ENCODE measurements at places on chromosomes 12 and 14.

DNA sequence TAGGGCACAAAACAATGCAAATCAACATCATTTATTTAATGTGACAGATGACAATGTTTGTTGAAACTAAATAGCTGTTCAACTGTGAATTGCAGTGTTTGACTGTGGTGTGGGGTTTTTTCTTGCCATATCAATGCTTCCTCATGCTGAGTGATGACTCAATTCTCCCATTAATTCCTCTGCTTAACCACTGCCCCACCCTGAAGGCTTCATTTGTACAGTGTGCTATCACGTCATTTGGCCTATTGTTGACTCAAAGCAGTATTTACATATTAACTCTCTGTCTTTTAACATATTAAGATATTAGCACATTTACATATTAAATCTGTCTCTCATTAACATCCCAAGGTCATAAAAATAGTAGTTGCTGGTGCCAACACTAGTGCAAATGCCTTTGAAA lies 164.8 kb upstream of the NRXN3 start:
- H3K27me3 ChIP-seq, result peaks cover 10% of the 10 kb centered on the region
- peaks cover 10% of the 10 kb centered on the region for H3K36me3 ChIP-seq
- H3K27ac ChIP-seq, result peak overlapping the region; percentile 49
- DNase-seq, result peak; percentile 40
- H3K4me3 ChIP-seq, result no peak overlapping the region
- H3K4me1 ChIP-seq, result peaks cover 28% of the 10 kb centered on the region

DNA sequence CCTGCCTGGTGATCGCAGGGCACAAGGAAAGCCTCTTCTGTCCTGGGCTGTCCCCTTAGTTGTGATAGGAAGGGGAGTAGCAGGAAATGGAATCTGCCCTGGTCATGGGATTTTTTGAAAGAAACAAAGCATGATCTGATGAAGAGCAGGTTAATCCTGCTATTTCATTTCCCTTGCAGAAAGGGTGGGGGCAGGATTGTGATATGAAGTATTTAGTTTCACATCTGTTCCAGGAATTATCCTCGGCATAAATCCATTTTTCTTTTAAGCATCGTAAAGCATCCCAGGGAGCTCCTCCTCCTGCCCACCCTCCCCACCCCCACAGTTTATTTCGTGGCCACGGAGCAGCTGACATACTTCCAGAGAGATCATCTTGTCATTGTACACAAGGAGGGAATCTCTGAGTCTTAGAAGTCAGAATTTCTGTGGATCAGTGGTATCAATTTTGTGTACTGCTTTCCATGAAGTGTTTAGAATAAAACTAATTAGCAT lies 53.1 kb downstream of the TGFB3 start:
- H3K36me3 ChIP-seq, result no peaks in the 10 kb centered on the region
- DNase-seq, result no peak
- H3K4me3 ChIP-seq, result no peak overlapping the region
- H3K27ac ChIP-seq, result no peak overlapping the region
- H3K27me3 ChIP-seq, result no peaks in the 10 kb centered on the region

DNA sequence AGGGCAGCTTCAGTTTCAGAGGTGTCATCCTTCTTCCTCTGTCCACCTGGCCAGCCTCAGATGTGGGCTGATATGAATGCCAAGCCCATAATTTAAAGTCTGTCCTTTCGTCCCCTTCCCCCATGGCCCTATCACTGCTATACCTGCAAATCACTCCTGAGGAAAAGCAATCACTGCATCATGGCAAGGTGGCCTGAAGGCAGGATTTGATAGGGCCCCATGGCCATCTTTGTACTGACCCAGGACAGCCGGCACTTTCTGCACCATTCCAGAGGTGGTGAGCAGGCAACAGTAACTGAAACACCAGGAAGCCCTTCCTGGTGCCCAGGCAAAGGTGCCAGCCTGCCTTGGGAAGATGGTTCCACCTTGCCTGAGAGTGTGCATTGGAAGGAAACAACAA lies 60.8 kb downstream of the ANO2 start:
- no peaks in the 10 kb centered on the region for H3K4me1 ChIP-seq
- no peak overlapping the region for H3K4me3 ChIP-seq
- H3K36me3 ChIP-seq, result no peaks in the 10 kb centered on the region
- DNase-seq, result no peak
- no peak overlapping the region for H3K27ac ChIP-seq

DNA sequence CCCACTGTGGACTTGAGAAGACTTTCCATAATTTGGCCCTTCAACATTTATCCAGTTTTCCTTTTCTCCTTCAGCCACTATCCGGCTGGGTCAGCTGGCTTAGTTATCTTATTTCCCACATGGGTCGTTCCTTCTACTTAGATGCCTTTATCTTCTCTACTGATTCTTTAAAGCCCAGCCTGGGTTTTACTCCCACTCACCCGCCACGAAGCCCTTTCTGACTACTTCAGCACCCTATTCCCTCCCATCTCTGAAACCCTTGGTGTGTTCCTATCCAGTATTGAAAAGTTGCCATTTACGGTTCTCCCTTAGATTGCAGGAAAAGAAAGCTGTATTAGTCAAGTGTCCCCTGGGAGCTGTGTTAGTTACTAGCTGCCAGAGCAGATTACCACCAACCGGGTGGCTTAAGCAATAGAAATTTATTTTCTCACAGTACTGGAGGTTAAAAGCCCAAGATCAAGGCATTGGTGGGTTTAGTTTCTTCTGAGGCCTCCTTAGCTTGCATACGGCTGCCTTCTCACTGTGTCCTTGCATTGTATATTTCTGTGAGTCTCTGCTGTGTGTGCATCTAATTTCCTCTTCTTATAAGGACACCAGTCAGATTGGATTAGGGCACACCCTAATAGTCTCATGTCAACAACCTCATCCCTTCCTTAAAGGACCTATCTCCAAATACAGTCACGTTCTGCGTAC lies 105.5 kb downstream of the GPATCH2L start:
- H3K27ac ChIP-seq, result no peak overlapping the region
- peaks cover 6% of the 10 kb centered on the region for H3K27me3 ChIP-seq
- H3K4me1 ChIP-seq, result no peaks in the 10 kb centered on the region
- no peaks in the 10 kb centered on the region for H3K36me3 ChIP-seq
- no peak overlapping the region for H3K4me3 ChIP-seq

- H3K4me3 ChIP-seq, result no peak overlapping the region
- no peak overlapping the region for H3K27ac ChIP-seq
- peaks cover 3% of the 10 kb centered on the region for H3K27me3 ChIP-seq
Observed at GRCh38 chr12:67509666-67510386, 138.7 kb upstream of the DYRK2 start.

GRCh38 chr12:27025116-27025515 lies 2.8 kb downstream of the MED21 start:
- H3K27ac ChIP-seq, result no peak overlapping the region
- H3K27me3 ChIP-seq, result peaks cover 2% of the 10 kb centered on the region
- H3K36me3 ChIP-seq, result peaks cover 25% of the 10 kb centered on the region
- no peak for DNase-seq

- H3K36me3 ChIP-seq, result peaks cover 12% of the 10 kb centered on the region
- no peak for DNase-seq
- H3K4me3 ChIP-seq, result no peak overlapping the region
- no peaks in the 10 kb centered on the region for H3K27me3 ChIP-seq
- no peak overlapping the region for H3K27ac ChIP-seq
- H3K4me1 ChIP-seq, result peaks cover 5% of the 10 kb centered on the region
Observed at GRCh38 chr14:63453443-63453936, 89.7 kb downstream of the PPP2R5E start.

DNA sequence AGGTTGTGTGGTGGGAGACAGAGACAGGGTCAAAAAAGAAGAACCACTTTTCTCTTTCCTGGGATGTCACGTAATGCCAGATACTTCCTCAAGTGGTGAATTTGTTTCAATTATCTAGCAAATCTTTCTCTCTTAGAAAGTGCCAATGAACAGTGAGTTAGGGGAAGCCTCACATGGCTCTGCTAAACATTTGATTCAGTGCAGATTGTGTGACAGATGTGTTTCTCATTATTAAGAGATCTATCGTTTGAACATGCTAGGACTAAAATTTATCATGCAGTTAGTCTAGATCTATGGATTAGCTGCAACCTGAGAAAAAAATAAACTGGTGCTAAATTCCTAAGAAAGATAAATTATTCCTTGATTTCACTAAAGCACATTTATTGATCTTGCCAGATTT lies 247.8 kb downstream of the MDGA2 start:
- no peak overlapping the region for H3K27ac ChIP-seq
- no peaks in the 10 kb centered on the region for H3K36me3 ChIP-seq
- H3K4me1 ChIP-seq, result no peaks in the 10 kb centered on the region
- no peak for DNase-seq
- H3K4me3 ChIP-seq, result no peak overlapping the region

DNA sequence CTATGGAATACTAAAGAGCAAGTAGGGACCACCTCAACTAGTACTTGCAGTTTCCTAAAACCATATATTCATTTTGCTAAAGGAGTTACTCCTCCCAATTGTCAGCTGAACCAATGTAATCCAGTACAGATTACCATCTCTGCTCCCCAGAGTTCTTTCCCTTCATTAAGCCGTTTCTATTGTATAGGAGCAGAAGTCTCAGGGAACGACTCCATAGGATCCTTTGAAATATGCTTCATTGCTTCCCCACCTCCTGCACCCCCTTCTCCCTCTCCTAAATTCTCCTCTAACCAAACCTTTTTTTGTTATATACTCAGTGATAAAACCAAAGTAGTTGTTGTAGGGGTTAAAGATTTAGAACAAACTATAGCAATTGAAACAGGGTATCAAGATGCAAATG lies 30.7 kb upstream of the LALBA start:
- H3K36me3 ChIP-seq, result peaks cover 2% of the 10 kb centered on the region
- H3K4me3 ChIP-seq, result no peak overlapping the region
- H3K27ac ChIP-seq, result no peak overlapping the region
- no peak for DNase-seq
- H3K27me3 ChIP-seq, result peaks cover 8% of the 10 kb centered on the region

DNA sequence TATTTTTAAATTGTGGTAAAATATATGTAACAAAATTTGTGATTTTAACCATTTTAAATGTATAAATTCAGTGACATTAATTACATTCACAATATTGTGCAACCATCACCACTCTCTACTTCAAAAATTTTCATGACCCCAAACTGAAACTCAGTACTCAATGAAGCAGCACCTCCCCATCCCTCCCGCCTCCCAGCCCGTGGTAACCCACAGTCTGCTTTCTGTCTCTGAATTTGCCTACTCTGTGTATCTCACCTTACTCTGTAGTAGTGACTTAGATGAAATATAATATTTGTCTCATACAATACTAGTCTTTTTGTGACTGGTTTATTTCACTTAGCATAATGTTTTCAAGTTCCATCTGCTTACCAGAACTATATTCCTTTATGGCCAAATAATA lies 36.2 kb downstream of the EML1 start:
- H3K4me1 ChIP-seq, result no peaks in the 10 kb centered on the region
- no peaks in the 10 kb centered on the region for H3K36me3 ChIP-seq
- no peak for DNase-seq
- peaks cover 17% of the 10 kb centered on the region for H3K27me3 ChIP-seq

- H3K4me3 ChIP-seq, result no peak overlapping the region
- H3K27me3 ChIP-seq, result no peaks in the 10 kb centered on the region
- peaks cover 60% of the 10 kb centered on the region for H3K36me3 ChIP-seq
- peak overlapping the region; percentile 81 for H3K27ac ChIP-seq
- H3K4me1 ChIP-seq, result peaks cover 20% of the 10 kb centered on the region
- DNase-seq, result no peak
Observed at GRCh38 chr14:91464615-91465205, 45.4 kb downstream of the PPP4R3A start.

DNA sequence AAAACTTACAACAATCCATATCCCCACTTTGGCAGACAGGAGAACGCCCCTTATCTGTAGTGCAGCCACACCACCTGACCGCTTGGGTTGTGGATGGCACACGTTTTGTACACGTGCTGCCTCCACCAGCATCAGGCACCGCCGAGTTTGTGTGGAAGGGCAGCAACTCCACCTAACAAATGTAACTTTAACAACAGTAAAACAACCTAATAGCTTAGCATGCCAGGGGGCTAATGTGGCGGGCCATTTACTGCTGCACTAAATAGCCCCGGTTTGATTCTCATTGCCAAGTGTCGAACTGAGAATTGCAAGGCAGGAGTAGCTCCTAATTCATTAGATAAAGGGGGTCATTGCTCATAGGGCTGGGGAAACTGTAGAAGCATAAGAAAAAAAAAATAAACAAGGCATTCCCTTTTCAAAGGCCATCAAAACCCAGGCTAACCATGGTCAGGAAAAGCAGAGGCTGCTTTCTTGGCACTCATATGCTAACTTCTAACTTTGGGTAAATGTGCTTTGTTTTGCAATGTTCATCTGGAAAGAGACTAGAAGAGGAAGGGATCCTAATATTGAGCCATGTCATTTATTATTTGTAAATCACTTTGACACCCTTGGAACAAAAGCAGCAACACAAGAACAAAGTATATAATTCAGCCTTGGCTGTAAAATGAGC lies 279.7 kb upstream of the SOX5 start:
- H3K4me3 ChIP-seq, result no peak overlapping the region
- H3K27me3 ChIP-seq, result no peaks in the 10 kb centered on the region
- H3K27ac ChIP-seq, result no peak overlapping the region
- H3K4me1 ChIP-seq, result no peaks in the 10 kb centered on the region

DNA sequence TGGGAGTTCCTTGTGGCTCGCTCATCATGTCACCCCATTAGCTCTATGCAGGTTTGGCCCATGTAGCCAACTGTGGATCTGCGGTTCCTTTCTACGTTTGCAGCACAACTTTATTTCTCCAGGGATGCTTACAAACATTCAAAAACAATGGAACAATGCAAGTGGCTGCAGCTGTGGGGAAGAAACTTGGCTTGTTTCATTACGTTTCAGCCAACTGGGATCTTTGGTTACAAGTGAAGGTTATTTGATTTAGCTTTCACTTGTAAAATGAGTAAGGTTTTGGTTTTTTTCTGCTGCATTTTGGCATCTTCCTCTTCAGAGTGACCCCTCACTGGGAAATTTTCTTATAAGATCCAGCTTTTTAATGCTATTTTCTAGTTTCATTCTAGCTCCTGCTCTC lies 105.9 kb downstream of the PLXNC1 start:
- H3K36me3 ChIP-seq, result peaks cover 52% of the 10 kb centered on the region
- no peak for DNase-seq
- H3K27me3 ChIP-seq, result no peaks in the 10 kb centered on the region
- H3K4me3 ChIP-seq, result no peak overlapping the region
- no peak overlapping the region for H3K27ac ChIP-seq

- no peak overlapping the region for H3K4me3 ChIP-seq
- no peaks in the 10 kb centered on the region for H3K4me1 ChIP-seq
- no peaks in the 10 kb centered on the region for H3K27me3 ChIP-seq
- DNase-seq, result no peak
- no peaks in the 10 kb centered on the region for H3K36me3 ChIP-seq
Observed at GRCh38 chr12:71465796-71466195, 26.2 kb downstream of the LGR5 start.

- H3K36me3 ChIP-seq, result no peaks in the 10 kb centered on the region
- no peak overlapping the region for H3K4me3 ChIP-seq
- no peaks in the 10 kb centered on the region for H3K27me3 ChIP-seq
- DNase-seq, result no peak
- H3K4me1 ChIP-seq, result peaks cover 5% of the 10 kb centered on the region
Observed at GRCh38 chr12:24047326-24047725, 97.9 kb upstream of the SOX5 start.

DNA sequence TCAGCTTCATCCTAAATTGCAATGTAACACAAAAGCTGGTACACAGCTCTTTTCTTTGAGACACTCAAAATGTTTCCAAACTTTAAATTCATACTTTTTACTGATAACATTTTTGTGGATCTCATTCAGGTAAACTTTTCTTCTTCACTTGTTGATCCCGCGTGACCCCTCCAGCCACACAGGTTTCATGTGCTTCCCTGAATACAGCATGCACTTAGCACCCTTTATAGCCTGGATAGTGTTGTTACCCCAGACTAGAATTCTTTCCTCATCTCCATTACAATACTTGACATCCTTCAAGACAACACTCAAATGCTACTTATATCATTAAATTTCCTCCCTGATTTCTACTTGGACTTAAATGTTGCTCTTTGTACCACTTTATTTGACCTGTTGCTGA lies 373.4 kb downstream of the RAD51B start:
- peaks cover 2% of the 10 kb centered on the region for H3K36me3 ChIP-seq
- H3K27ac ChIP-seq, result no peak overlapping the region
- DNase-seq, result no peak
- H3K27me3 ChIP-seq, result peaks cover 10% of the 10 kb centered on the region

Data from activated T-helper 1 cell treated with anti-CD3 and anti-CD28 coated beads, Interleukin-12 subunit alpha, Interleukin-12 subunit beta, Interleukin-2, Interleukin-4 antibody, amounts not matched to agents 30 ng/mL and 10 ng/mL and 1 ng/mL, durations not matched to agents 14 hours and 24 hours and 36 hours (primary cell).